Activated T-helper 17 cell treated with anti-CD3 and anti-CD28 coated beads, Interleukin-2, amount 50 U/mL, for 72 hours (primary cell): ENCODE measurements at places on chromosomes 7 and 10.

DNA sequence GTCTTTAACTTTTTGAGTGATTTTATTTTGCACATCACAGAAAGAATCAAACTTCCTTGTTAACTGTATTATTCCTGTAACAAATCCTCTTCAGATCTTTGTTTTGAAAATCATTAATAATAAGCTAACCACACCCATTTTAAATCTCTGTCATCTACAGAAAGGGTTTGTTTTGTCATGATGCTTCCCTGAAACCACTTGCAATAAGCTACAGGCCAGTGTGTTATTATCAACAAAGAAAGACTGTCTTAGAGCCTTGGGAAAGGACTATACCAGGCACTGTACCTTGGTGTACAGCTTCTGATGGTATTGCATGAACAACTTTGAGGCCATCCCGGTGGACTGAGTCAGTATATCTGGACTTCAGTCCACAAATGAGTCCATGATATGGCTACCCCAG, 145.3 kb upstream of the FAM3C start:
- ATAC-seq: no peak

DNA sequence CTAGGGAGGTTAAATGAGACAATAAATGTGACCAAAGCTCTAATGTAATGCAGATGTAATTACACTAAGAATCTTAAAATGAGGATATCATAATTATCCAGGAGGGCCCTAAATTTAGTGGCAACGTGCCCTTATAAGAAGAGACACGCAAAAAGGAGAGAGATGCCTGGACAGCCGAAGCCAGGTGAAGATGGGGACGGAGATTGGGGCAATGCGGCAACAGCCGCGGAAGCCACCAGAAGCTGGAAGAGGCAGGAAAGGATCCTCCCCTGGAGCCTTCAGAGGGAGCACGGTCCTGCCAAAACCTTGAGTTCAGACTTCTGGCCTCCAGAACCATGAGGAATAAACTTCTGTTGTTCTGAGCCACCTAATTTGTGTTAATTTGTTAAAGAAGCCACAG, 25.3 kb upstream of the C10orf71 start:
- no peak for ATAC-seq

GRCh38 chr7:91683823-91684222, 196.7 kb downstream of the MTERF1 start:
- ATAC-seq: no peak

DNA sequence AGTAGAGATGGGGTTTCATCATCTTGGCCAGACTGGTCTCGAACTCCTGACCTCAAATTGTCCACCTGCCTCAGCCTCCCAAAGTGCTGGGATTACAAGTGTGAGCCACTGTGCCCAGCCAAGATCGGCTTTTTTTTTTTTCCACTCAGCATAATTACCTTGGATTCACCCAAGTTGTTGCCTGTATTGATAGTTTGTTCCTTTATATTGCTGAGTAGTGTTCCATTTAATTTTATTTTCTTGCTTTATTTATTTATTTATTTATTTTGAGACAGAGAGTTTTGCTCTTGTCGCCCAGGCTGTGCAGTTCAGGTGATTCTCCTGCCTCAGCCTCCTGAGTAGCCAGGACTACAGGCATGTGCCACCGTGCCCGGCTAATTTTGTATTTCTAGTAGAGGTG, 21.3 kb downstream of the KMT2E start:
- ATAC-seq: no peak

DNA sequence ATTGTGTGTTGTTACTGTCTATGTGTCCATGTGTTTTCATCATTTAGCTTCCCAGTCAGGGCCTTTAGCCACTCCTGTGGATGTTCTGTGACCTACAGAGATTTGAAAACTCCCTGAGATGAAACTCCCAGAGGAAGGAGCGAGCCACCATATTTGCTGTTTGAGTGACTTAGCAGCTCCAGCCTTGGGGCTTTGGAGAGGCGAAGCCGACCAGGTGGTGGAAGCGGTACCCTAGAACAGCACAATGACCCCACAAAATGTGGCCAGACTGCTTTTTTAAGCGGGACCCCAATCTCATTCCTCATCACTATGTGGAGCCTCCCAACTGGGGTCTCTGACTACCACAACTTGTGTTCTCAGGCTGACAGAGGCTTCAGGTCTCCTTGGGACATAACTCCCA, 323.9 kb upstream of the KCND2 start:
- ATAC-seq: no peak

- ATAC-seq: peak; percentile 34
Observed at GRCh38 chr7:23467806-23468525, 2.3 kb downstream of the IGF2BP3 start.

DNA sequence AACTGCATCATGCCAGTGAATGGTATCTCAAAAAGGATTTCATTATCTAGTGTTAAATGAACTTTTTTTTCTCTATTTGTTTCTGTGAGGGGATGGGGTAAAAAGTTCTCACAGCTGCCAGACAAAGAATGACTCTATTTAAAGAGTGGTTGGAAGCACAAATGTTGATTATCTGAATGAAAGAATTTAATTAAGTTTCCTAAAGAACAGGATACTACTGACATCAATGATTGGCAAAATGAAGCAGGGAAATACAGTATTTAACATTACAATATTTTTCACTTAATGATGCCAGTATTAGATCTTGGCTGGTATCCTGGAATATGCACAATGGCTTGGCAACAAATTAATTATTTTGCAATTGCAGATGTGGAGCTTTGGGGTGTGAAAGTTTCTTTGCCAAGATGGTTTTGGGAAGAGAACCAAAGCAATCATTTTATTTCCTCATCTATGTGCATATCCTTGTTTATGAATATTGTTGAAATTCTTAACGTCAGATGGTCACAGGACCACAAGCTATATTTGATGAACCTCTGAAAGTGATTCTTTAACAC, 336.8 kb downstream of the ARL4A start:
- no peak for ATAC-seq
